ENCODE measurements at places on chromosomes 1 and 21.

GRCh38 chr1:193909406-193910082, 723.1 kb upstream of the B3GALT2 start:
- DNase-seq = no peak

- peak; percentile 54 for DNase-seq
These were observed 42.1 kb upstream of the ZNF496 start for GRCh38 chr1:247373721-247374141.

DNA sequence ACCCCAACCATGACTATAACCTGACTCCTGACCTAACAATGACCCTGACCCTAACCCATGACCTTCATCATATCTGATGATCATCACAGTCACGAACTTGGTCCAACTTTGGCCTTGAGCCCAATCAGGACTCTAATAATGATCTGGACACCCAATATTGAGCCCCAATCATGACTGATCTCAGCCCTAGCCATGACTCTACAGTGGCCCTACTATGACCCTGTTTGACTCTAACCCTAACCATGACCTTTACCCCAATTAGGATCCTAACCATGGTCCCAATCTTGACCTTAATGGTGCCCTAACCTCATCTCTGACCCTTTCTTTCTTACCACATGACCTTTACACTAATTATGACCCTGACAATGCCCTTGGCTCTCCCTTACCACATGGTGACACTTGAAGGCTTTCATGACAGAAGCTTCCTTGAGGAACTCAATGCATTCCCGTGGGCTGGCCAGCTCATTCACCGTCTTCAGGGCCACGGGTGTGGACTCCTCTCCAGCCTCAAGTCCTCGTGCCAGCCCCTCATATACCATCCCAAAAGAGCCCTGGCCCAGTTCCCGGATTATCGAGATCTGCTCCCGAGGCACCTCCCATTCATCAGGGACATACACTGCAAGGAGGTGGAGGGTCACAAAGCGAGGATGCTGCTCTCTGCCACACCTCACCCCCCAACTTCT, 16.2 kb downstream of the INSRR start:
- no peak for DNase-seq

GRCh38 chr1:107141491-107142126, 770 bp downstream of the NTNG1 start:
- DNase-seq = no peak

GRCh38 chr1:63950023-63950422, 176.2 kb downstream of the ROR1 start:
- DNase-seq = no peak

- peak; percentile 75 for DNase-seq
These were observed 12.9 kb downstream of the PTAFR start for GRCh38 chr1:28163496-28164161.

GRCh38 chr1:41390166-41390565, 28.9 kb downstream of the FOXO6 start:
- no peak for DNase-seq

- no peak for DNase-seq
These were observed 197.3 kb downstream of the MATN1 start for GRCh38 chr1:30525971-30526651.

- DNase-seq = no peak
These were observed 310.3 kb downstream of the MATN1 start for GRCh38 chr1:30413111-30413440.

- no peak for DNase-seq
These were observed 141.9 kb downstream of the PTBP2 start for GRCh38 chr1:96863449-96863848.

DNA sequence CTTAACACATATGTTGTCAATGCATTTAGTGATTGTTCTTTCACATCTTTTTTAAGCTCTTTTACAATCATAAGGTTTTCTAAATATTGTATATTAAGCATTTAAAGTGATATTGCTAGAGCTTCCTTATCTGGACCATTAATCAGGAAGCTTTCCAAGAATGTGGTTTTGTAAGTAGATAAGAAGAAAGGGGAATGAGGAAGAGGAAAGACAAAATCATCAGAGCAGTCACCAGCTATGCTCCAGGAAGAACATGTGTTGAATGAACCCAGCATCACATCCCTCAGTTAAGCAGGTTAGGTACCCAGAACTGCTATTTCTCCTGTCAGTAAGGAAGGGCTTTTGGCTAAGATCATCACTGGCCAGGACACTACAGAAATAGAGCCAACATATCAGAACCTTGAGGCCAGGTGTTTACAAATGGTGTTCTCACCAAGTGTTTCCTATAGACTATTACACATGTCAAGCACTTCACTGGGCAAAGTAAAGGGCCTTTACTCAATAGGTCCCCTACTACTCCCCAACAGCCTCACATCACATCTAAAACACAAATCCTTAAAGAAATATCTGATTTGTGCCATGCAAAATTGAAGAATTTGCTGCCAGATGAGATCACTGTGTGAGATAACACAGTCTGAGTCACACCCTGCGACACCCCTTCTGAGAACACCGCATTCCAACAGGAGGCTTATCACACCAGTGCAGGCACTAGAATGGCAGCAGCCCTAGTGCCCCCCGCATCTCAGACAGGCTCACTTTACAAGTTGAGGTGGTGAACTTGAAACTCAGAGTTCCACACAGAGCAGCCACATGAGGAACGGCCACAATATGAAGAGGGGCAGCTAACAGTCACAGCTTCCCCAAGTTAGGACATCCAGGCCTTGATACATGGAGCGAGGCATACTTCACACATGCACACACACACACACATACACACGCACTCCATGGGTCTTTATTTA, 1.8 kb upstream of the SPRR2A start:
- no peak for DNase-seq

GRCh38 chr21:44294391-44295162, 5.3 kb upstream of the PFKL start:
- DNase-seq = no peak

DNA sequence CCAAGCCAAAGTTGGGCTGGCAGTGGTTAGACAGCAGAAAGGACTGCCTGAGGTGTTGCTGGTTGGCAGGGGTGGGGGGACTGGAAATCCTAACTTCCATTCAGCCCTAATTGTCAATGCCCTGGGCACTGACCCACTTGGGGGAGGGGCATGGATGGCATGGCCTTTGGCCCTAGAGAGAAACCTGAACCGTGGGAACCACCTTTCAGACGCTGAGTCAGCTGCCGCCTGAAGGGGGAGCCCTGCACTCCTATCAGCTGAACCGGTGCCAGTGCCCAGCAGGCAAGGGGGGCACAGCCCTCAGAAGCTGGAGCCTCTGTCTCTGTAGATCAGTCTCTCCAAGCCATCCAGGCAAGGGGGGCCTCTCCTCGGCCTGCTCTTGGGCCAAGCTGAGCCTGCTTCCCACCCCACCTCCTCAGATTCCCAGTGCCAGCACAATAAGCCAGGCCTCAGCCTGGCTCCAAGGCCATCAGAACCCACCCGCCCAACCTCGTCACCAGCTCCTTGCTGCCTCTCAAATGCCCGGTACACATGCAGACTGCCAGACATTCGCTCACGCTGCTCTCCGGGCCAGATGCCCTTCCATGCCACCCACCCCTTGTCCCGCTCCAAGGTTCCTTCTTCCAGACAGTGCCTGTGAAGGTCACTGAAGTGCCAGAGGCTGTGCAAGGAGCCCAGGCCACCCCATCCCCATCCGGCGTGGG, 11.6 kb downstream of the TINAGL1 start:
- DNase-seq = peak; percentile 68

- DNase-seq = no peak
These were observed 34.2 kb upstream of the PBX1 start for GRCh38 chr1:164524810-164525209.

DNA sequence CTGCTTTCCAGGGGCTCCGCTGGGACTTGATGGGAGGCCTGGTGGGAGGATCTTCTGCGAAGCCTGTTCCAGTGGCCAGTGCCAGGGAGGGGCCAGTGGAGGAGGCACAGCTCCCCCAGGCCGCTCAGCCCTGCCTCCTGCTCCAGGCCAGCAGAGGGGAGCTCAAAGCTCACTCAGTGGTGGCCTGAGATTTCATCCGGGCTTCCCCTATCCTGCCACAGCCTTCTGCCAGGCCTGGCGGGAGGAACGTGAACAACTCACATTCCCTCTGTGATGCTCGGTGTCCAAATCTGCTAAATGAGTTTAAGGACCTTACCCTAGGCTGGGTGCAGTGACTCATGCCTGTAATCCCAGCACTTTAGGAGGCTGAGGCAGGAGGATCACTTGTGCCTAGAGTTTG, 3.3 kb downstream of the CLCNKB start:
- no peak for DNase-seq

GRCh38 chr1:99858881-99859280, 8.7 kb downstream of the AGL start:
- no peak for DNase-seq

All from NCI-H526 (cell line).